ENCODE measurements at places on chromosomes 11 and 22.

DNA sequence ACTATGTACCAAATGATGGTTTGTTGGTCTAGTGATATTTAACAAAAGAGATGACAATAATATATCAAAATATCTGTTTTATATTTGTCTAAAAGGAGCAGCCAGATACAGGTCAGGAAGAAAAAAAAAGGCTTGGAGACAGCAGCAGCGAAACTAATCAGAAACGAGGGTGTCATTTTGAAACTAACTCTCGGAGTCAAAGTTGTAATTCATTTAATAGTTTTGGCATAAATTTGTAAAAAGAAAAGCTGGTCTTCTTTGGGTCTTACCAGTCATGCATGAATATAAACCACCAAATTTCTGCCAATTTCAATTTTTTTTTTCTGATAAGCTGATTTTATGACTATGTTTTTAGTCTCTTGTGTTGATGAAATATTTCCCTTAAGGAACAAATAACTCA, 25.5 kb downstream of the NPAT start:
- no peak for DNase-seq

GRCh38 chr22:46040471-46041465, 63.8 kb upstream of the WNT7B start:
- no peak for DNase-seq

GRCh38 chr11:131712897-131713296, 342.5 kb downstream of the NTM start:
- no peak for DNase-seq

- no peak for DNase-seq
Measured at GRCh38 chr11:32892355-32893092, at the start of gene QSER1. TSS of gene QSER1 (plus strand) at chr11:32892811. CDS start at chr11:32893126, 315 bp downstream.

- DNase-seq: peak; percentile 58
Measured at GRCh38 chr11:69216647-69217051, 60.9 kb downstream of the SMIM38 start.

DNA sequence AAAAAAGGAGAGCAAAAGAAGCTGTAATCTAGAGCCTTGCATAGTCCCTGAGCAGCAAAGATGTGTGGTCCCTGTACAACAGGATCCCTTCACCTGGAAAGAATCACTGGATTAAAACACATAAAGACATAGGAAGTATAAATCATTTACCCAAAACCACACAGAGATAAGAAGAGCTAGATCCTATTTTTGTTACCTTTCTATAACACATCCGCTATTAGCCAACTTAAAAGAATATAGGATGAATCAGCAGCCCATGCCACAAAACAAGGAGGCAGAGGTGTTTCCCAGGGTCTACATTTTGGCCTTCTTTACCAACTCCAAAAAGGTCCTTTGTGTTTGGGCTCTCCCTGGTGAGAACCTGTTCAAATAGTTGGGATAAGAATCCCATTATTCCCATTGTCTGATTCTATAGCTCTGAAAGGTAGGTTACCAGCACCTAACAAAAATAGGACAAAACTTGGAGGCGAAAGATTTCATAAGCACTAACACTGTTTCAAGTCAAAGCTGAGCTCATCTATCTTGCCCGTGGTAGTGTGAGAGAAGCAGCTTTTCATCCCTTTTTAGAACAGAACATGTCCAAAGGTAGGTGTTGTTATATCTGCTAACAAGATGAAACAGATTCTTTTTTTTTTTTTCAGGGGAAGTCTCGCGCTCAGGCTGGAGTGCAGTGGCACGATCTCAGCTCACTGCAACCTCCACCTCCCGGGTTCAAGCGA, 26.8 kb downstream of the PAK1 start:
- DNase-seq: no peak

DNA sequence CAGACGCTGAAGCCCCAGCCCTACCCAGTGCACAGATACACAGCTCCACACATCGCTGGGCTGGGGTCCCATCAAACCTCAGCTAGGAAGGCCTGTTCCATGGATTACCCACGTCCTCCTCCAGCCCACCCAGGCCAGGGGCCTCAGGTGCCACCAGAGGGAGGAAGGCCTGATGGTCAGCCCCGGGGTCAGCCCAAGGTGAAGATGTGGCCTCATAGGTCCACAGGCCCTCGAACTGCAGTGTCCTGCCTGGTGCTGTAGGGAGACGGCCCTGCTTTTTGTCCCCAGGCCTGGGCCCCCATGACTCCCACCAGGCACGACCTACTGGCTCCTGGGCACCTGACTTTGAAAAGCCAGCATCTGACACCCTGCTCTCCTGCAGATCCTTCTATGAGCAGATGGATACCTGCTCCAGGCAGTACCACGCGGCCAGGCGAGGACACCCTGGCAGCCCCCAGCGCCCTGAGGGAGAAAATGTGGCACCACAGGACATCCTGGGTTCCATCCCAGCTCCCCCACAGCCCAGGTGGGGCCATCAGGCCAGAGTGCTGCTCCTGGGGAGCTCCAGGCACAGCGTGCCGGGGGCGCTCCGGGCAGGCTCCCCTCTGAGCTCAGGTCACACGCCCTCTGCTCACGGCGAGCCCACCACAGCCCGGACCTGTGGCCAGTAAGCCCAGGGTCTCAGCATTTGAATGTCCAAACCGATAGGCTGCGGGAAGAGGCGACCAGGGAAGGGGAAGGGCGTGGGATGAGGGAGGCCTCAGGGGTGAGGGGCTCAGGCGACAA, 15.8 kb upstream of the MOB2 start:
- DNase-seq: no peak

DNA sequence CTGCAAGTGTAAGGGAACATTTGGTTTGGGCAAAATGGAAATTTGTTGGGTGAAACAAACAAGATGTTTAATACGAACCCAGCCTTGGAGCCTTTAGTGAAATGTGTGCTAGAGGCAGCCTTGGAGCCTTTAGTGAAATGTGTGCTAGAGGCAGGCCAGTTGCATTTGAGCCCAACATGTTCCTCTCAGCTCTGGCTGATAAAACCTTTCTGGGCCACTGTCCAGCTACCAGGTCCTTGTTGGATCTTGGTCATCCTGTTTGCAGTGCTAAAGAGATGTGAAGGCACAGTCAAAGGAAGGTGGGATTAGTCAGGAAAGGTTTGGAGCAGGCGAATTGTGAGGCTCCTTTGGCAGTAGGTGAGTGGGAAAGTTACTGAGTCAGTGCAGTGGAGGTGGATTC, 48.9 kb downstream of the CEP164 start:
- no peak for DNase-seq

GRCh38 chr11:12280199-12280837, 97.1 kb upstream of the PARVA start:
- DNase-seq: no peak

DNA sequence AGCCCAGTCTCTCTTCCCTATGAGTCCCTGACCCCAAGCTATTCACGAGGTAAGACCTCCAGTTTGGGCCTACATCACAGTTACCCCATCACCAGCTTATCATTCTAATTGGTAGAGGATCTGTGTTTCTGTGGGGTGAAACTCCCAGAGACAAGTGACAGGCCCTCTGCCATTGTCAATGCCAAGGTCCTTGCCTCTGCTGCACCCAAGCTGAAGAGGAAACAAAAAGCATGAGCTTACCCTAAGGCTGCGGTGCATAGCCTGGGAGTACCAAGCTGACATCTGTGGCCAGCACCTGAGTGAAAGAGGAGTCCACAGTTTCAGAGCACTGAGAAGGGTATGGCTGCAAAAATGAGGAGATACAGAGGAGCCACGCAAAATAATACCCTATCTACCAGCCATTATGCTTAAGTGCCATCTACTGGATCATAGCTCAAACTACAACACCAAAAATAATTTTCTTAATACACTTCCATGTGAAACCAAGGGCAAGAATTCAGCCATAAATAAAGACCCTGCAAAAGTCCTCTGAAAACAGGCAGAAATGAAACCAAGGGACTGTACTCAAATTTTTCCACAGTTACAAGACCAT, 62.3 kb upstream of the ANO5 start:
- no peak for DNase-seq

DNA sequence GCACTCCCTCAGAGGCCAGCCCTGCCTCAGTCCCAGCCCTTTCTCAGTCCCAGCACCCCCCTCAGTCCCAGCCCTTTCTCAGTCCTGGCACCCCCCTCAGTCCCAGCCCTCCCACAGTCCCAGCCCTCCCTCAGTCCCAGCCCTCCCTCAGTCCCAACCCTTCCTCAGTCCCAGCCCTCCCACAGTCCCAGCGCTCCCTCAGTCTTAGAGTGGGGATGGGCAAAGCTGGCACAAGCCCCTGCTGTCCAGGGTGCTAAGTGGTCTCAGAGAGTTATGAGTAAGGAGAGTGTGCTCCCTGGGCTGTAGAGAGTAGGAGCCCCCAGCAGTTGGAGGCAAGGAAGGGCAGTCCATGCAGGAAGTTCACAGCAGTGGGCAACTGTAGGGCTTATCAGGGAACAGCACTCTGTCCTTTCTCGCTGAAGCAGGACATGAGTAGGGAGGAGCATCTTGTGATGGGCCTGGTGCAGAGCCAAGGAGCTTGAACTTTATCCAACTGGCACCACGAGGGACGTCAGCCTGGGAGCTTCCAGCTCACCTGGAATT, 51.4 kb upstream of the CRYBB3 start:
- DNase-seq: no peak

- no peak for DNase-seq
Measured at GRCh38 chr11:128574576-128575011, 12.8 kb downstream of the ETS1 start.

DNA sequence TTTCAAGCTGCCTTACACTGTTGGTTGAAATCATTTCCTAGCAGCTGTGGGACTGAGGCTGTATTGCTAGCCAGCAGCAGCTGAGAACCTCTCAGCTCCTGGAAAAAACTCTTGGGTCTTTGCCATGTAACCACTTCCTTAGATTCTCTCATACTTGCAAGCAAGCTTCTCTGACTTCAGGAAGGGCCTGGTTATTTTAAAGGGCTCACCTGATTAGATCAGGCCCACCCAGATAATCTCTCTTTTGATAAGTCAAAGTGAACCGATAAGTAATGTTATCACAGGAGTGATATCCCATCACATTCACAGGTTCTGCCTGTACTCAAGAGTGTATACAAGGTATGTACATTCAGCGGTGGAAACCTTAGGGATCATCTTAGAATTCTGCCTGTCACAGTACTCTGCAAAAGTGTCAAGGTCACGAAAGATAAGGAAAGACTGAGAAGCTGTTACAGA, 7.4 kb upstream of the CLPB start:
- no peak for DNase-seq

DNA sequence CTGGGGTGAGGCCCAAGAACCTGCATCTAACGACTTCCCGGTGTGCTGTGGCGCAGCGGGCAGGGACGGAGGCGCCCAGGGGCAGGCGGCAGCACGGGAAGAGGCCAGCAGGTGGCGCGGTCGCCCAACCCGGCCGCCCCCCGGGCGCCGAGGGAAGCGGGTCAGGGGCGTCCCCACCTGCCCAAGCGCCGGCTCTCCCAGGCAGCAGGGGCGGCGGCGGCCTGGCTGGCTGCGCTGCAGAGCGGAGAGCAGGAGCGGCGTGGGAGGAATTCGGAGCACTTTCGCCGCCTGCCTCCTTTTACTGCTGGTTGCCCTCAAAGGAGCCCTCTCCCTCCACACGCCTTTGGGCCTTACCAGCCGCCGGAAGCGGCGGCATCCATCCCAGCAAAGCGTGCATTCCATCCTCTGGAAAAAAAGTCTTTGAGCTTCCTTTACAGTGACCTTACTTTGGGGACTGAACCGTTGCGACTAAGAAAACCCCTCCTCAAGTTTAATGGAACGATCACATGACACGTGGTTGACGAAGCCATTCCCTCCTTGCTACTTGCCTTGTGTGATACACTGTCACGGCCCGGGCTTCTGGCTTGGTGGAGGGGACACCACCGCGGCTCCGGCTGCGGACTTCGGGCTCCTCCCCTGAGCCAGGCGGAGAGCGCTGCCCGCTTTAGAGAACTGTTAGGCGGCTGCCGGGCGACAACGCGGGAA, 106.8 kb upstream of the CLMP start:
- no peak for DNase-seq
